Thoracic aorta endothelial cell (primary cell): ENCODE measurements at places on chromosomes 6 and 20. TPM values are rescaled to one million over a fixed set of nuclear protein-coding genes. Genes with fewer than 3 reads are reported as not detected.

The COL11A2 gene
- total RNA-seq, result 0.13 and 0.29 TPM in 2 replicates

The NFATC2 gene
- total RNA-seq, result 5.7 and 7.0 TPM in 2 replicates

The ASCC3 gene
- 155 and 181 TPM in 2 replicates for total RNA-seq

The JAG1 gene
- total RNA-seq, result 71.8 and 85.4 TPM in 2 replicates

The CEP162 gene
- 12.8 and 15.8 TPM in 2 replicates for total RNA-seq

The CYP24A1 gene
- not detected in 2 replicates for total RNA-seq

The MYO6 gene
- 54.6 and 55.5 TPM in 2 replicates for total RNA-seq

The HLA-DPA1 gene
- total RNA-seq, result 5.2 and 16.8 TPM in 2 replicates

The C6orf15 gene
- not detected in 2 replicates for total RNA-seq

The SLC17A1 gene
- not detected in 2 replicates for total RNA-seq

The ZNF133 gene
- 8.4 and 10.6 TPM in 2 replicates for total RNA-seq

The VWA7 gene
- total RNA-seq, result 0.27 and 0.29 TPM in 2 replicates

The FAM217A gene
- total RNA-seq, result not detected in 2 replicates

The E2F1 gene
- total RNA-seq, result 10.1 and 16.7 TPM in 2 replicates

The COX4I2 gene
- total RNA-seq, result not detected in 2 replicates

The HLA-DOB gene
- not detected in 2 replicates for total RNA-seq

The FAXC gene
- total RNA-seq, result 0.27 and 1.1 TPM in 2 replicates

The CDH26 gene
- total RNA-seq, result 0.07 TPM in 1 of 2 replicates, not detected in the other

The DEFB123 gene
- total RNA-seq, result not detected in 2 replicates
